ENCODE measurements at places on chromosomes 2 and 18. TPM values are rescaled to one million over a fixed set of nuclear protein-coding genes. Genes with fewer than 3 reads are reported as not detected.

DNA sequence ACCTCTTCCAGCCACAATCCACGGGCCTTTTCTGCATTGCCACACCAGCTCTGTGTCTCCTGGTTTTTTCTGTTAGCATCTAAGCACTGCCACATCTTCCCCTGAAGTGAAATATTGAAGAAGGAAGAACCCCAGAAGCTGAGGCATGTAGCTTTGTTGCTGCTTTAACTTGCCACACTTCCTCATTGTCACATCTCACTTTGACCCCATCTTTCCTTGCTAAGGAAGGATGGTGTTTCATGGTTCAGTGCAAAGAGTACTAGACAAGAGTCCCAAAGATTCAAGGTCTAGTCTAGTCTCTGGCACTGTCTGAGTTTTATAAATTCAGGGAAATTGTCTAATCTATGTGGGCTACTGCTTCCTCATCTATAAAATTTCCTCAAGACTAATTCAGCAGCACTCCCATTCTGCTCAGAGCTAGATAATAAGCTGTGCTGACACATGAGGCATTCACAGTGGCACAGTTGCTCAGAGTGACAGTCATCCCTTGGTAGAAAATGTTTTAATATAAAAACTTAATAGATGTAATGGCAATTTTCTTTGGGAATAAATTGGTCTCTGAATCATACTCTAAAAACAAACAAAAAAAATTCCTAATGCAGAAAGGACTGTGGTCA is 483.0 kb upstream of the ID2 start:
- H3K27me3 ChIP-seq = no peaks in the 10 kb centered on the region
- no peak for DNase-seq
- H3K36me3 ChIP-seq = no peaks in the 10 kb centered on the region
- no peaks in the 10 kb centered on the region for H3K4me1 ChIP-seq
- no peak overlapping the region for H3K4me3 ChIP-seq
- no peak overlapping the region for H3K27ac ChIP-seq

The BUB1 gene
- 80.2 TPM for total RNA-seq

The GKN1 gene
- not detected for total RNA-seq

The GGCX gene
- total RNA-seq = 43.5 TPM
